A549 treated with Hydrocortisone at 1 μM for 4 hours (cell line): ENCODE measurements at places on chromosomes 4 and X. TPM values are rescaled to one million over a fixed set of nuclear protein-coding genes. Genes with fewer than 3 reads are reported as not detected.

The CD38 gene
- total RNA-seq: 11.0 to 15.4 TPM (median 13.4 TPM) in 5 replicates

The ANXA10 gene
- 2.6 to 3.5 TPM (median 2.7 TPM) in 5 replicates for total RNA-seq

The HHIP gene
- total RNA-seq: 0.55 to 1.1 TPM (median 0.62 TPM) in 5 replicates

The SPIN3 gene
- 5.5 to 7.0 TPM (median 6.6 TPM) in 5 replicates for total RNA-seq

The SLC10A4 gene
- total RNA-seq: 5.9 to 7.3 TPM (median 6.1 TPM) in 5 replicates

The IL2RG gene
- 0.09 to 0.32 TPM (median 0.23 TPM) in 3 of 5 replicates, not detected in the others for total RNA-seq

The NUP62CL gene
- 13.4 to 17.9 TPM (median 13.9 TPM) in 5 replicates for total RNA-seq
